ENCODE measurements at places on chromosomes 16 and 17.

DNA sequence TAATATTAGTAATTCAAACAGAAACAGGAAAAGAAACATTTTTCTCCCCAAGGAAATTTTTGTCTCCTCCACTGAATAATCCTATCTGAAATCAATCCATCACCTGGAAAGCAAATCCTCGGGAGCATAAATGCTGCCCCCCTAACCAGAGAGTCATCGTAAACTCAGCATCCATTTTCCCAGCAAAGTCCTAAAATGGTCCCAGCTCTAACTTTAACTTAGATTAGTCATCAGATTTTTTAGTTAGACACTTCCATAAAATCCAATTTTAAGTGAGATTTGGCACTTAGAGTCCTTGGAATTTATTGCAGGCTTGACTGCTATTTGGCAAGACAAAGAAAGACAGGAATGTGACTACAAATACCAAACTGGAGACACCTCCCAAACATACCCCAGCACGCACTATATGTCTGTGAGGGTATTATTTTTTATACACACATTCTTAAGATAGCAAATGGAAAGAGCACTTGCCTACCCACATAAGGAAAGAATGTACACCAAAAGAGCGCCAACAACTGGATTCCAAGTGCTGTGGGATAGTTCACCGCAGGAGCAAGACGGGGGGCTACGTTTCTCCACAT is 15.4 kb downstream of the SCO1 start:
- H3K27ac ChIP-seq: no peak overlapping the region
- DNase-seq: no peak
- peaks cover 52% of the 10 kb centered on the region for H3K36me3 ChIP-seq
- H3K4me1 ChIP-seq: no peaks in the 10 kb centered on the region
- H3K4me3 ChIP-seq: no peak overlapping the region

GRCh38 chr16:49834531-49835151 is 21.3 kb downstream of the ZNF423 start:
- no peaks in the 10 kb centered on the region for H3K4me1 ChIP-seq
- H3K4me3 ChIP-seq: no peak overlapping the region
- no peak for DNase-seq
- no peak overlapping the region for H3K27ac ChIP-seq

- H3K36me3 ChIP-seq: no peaks in the 10 kb centered on the region
- H3K27ac ChIP-seq: no peak overlapping the region
- peaks cover 21% of the 10 kb centered on the region for H3K4me1 ChIP-seq
- H3K27me3 ChIP-seq: no peaks in the 10 kb centered on the region
- DNase-seq: peak; percentile 2
Measured at GRCh38 chr16:23504076-23504452, 6.2 kb downstream of the GGA2 start.

- no peaks in the 10 kb centered on the region for H3K36me3 ChIP-seq
- no peak overlapping the region for H3K4me3 ChIP-seq
- H3K4me1 ChIP-seq: no peaks in the 10 kb centered on the region
- no peak for DNase-seq
- H3K27me3 ChIP-seq: peaks cover 58% of the 10 kb centered on the region
Measured at GRCh38 chr16:64667334-64667877, 454.5 kb downstream of the CDH11 start.

GRCh38 chr16:89473791-89474414 is 16.5 kb downstream of the ANKRD11 start:
- H3K4me1 ChIP-seq: peaks cover 66% of the 10 kb centered on the region
- H3K27me3 ChIP-seq: no peaks in the 10 kb centered on the region
- no peak overlapping the region for H3K4me3 ChIP-seq
- DNase-seq: peak; percentile 50
- H3K36me3 ChIP-seq: no peaks in the 10 kb centered on the region

DNA sequence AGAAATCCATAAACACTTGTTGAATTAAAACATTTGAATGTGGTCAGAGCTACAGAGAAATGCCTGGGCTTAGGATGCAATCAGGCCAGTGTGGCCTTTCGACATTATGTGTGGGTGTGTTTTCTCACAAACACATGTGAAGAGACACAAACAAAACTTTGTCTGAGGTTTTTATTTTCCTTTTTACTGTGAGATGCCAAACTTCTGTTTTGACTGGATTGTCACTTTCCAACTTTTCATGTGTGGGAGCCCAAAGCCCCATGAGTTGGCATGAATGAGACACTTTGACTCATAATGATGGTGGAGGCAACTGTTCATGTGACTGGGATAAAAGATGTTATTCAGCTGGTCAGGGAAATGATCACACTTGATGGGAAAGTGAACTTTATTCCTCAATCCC is 71.9 kb upstream of the GAS7 start:
- no peaks in the 10 kb centered on the region for H3K27me3 ChIP-seq
- DNase-seq: no peak
- no peaks in the 10 kb centered on the region for H3K36me3 ChIP-seq

GRCh38 chr17:1104222-1104621 is 75.6 kb downstream of the ABR start:
- no peaks in the 10 kb centered on the region for H3K27me3 ChIP-seq
- H3K4me1 ChIP-seq: peaks cover 13% of the 10 kb centered on the region
- H3K36me3 ChIP-seq: no peaks in the 10 kb centered on the region

GRCh38 chr17:73588891-73589290 is 55.4 kb downstream of the SDK2 start:
- no peak for DNase-seq
- no peaks in the 10 kb centered on the region for H3K36me3 ChIP-seq
- H3K27ac ChIP-seq: no peak overlapping the region
- no peak overlapping the region for H3K4me3 ChIP-seq
- H3K4me1 ChIP-seq: no peaks in the 10 kb centered on the region

DNA sequence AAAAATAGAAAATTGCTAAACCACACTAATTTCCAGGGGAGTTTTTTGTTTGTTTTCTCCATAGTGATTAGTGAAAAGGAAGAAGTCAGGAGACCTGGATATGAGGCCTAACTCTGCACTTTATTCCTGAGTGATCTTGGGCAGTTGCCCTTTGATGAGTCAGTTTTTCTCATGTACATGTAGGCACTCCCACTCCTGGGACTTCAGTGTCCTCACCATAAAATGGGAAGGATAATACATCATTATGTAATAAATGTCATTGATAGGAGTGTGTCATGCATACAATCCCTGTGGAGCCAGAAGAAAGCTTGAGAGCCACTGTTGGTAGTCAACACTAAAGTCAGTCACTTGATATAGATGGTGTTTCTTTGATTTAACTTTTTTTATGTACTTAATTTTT is 32.5 kb downstream of the WIPF2 start:
- H3K4me1 ChIP-seq: peaks cover 13% of the 10 kb centered on the region
- H3K4me3 ChIP-seq: no peak overlapping the region
- no peaks in the 10 kb centered on the region for H3K36me3 ChIP-seq
- no peaks in the 10 kb centered on the region for H3K27me3 ChIP-seq

- peak; percentile 89 for DNase-seq
- H3K36me3 ChIP-seq: peaks cover 21% of the 10 kb centered on the region
- no peaks in the 10 kb centered on the region for H3K27me3 ChIP-seq
- H3K4me1 ChIP-seq: peaks cover 20% of the 10 kb centered on the region
Measured at GRCh38 chr17:64635647-64636305, 26.3 kb downstream of the SMURF2 start.

- no peaks in the 10 kb centered on the region for H3K27me3 ChIP-seq
- H3K36me3 ChIP-seq: no peaks in the 10 kb centered on the region
- no peaks in the 10 kb centered on the region for H3K4me1 ChIP-seq
- H3K27ac ChIP-seq: no peak overlapping the region
- DNase-seq: peak; percentile 84
- no peak overlapping the region for H3K4me3 ChIP-seq
Measured at GRCh38 chr17:19513897-19514488, 19.7 kb upstream of the SLC47A1 start.

GRCh38 chr16:75238853-75239541 is 12.4 kb downstream of the BCAR1 start:
- no peaks in the 10 kb centered on the region for H3K27me3 ChIP-seq
- H3K4me1 ChIP-seq: peaks cover 14% of the 10 kb centered on the region
- DNase-seq: no peak
- no peak overlapping the region for H3K27ac ChIP-seq

- no peak overlapping the region for H3K27ac ChIP-seq
- peak; percentile 28 for DNase-seq
- H3K4me1 ChIP-seq: peaks cover 28% of the 10 kb centered on the region
- H3K4me3 ChIP-seq: peak overlapping the region; percentile 69
Measured at GRCh38 chr16:58026139-58026704, 668 bp downstream of the MMP15 start.

DNA sequence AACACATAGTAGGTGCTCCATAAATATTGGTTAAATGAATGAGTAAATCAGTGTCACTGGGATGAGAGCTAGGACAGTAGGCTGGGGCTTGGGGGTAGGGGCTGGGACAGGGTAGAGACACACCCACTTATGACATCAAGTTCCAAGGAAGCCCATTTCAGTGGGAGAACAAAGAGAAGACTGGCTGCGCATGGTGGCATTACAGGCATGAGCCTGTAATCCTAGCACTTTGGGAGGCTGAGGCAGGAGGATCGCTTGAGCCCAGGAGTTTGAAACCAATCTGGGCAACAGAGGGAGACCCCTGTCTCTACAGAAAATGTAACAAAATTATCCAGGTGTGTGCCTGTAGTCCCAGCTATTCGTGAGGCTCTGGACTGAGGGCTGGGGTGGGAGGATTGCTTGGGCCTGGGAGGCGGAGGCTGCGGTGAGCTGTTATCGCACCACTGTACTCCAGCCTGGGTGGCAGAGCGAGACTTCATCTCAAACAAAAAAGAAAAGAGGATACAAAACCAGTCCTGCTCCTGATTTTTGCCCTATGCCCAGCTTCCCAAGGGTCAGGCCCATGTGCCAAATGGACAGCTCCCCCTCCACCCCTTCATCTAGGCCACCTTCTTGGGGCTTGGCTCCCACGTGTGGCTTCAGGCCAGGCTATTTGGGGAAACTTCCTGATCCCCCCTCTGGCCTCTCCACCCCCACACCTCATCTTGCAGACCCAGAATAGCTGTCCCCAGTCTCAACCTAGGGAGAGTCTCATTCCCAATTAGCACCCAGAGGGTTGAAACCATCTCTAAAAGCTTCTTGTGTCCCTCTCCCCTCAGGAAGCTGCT is 7.1 kb downstream of the ZNF385C start:
- no peaks in the 10 kb centered on the region for H3K36me3 ChIP-seq
- DNase-seq: no peak
- H3K27me3 ChIP-seq: no peaks in the 10 kb centered on the region
- H3K4me3 ChIP-seq: no peak overlapping the region

DNA sequence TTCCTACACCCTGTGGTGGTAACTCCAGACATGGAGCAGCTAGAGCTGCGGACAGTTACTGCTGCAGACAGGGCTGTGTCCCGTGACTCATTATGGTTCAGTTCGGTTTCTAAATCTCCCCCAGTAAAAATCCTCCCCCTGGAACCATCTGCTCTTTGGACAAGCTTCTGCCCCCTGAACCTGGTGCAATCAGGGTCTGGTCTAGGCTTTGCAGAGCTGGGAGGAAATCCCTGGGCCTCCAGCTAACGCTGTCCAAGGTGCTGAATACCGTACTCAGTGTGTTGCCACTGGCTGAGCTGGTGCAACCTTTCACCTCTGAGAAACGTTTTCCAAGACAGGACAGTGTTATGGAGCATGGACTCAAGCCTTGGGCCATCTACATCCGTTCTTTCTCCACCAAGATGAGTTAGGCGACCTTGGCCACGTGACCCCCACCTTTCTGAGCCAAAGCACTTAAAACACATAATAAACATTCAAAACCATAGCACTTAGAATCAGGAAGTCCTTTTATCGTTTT is 142.0 kb downstream of the CPPED1 start:
- no peak overlapping the region for H3K27ac ChIP-seq
- peak; percentile 48 for DNase-seq
- no peak overlapping the region for H3K4me3 ChIP-seq
- no peaks in the 10 kb centered on the region for H3K36me3 ChIP-seq

DNA sequence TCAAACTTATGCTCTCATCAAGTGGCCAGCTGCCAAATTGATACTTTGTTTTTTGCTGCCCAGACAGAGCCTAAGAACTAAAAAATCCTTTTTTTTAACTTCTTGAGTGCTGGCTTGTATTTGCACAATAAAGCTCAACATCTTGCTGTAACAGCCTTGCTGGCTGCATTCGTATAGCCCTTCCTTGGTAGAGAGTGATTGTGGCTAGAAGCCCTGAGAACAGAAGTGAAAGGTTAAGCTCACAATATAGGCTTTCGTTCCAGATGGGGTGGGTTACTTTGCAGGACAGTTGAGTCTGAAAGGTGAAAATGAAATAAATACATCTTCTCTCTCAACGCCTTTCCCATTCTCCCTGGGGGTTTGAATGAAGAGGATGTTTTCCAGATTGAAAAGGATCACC is 278.8 kb downstream of the HS3ST3B1 start:
- H3K36me3 ChIP-seq: no peaks in the 10 kb centered on the region
- H3K27me3 ChIP-seq: peaks cover 37% of the 10 kb centered on the region
- H3K4me3 ChIP-seq: no peak overlapping the region
- no peak overlapping the region for H3K27ac ChIP-seq
- peak; percentile 0 for DNase-seq

DNA sequence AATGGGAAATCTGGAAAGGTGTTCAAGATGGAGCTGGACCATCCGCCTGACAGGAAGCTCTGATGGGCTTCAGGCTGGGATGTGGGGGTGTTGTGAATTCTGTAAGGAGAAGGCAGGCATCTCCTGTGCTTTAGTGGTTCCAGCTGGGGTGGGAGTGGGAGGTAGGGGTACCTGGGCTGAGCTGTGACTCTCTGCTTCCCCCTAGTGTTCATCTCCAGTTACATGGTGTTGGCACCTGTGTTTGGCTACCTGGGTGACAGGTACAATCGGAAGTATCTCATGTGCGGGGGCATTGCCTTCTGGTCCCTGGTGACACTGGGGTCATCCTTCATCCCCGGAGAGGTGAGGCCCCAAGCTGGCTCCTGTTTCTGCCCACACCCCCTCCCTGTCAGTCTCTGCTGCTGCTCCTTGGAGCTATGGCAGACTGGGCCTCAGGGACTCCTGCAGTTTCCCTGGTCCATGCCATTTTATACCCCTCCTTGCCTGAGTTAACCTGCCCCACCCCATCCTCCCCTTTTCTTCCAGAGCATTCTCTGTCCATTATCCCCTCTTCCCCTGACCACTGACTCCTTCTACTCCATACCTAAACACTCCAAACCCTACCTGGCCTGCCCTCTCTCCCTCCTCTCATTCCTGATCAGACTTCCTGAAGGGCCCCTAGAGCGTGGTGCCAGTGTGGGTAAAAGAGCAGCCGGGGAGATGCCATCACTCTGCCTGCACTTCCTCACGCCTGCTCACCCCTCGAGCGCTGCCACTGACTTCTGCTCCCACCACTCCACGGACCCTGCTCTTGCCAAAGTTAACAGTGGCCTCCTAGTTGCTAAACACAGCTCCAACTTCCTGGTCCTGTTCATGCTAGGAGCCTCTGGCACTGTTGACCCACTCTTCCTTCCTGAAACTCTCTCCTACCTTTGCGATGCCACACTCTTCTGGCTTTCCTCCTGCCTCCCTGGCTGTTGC is 3.4 kb downstream of the SPNS1 start:
- H3K27ac ChIP-seq: no peak overlapping the region
- H3K36me3 ChIP-seq: peaks cover 6% of the 10 kb centered on the region
- H3K27me3 ChIP-seq: no peaks in the 10 kb centered on the region
- peak; percentile 21 for DNase-seq

GRCh38 chr16:29994600-29995323 is 655 bp downstream of the HIRIP3 start:
- peak; percentile 73 for DNase-seq
- H3K27me3 ChIP-seq: no peaks in the 10 kb centered on the region
- H3K36me3 ChIP-seq: peaks cover 8% of the 10 kb centered on the region
- H3K27ac ChIP-seq: peak overlapping the region; percentile 92
- peaks cover 24% of the 10 kb centered on the region for H3K4me1 ChIP-seq
- peak overlapping the region; percentile 91 for H3K4me3 ChIP-seq

- H3K27me3 ChIP-seq: no peaks in the 10 kb centered on the region
- no peak overlapping the region for H3K4me3 ChIP-seq
- H3K4me1 ChIP-seq: no peaks in the 10 kb centered on the region
- H3K27ac ChIP-seq: no peak overlapping the region
- no peaks in the 10 kb centered on the region for H3K36me3 ChIP-seq
- DNase-seq: no peak
Measured at GRCh38 chr16:12010388-12011251, 34.1 kb downstream of the SNX29 start.
